A549 treated with Hydrocortisone at 1 μM for 4 hours (cell line): ENCODE measurements at places on chromosomes 2 and 18. TPM values are rescaled to one million over a fixed set of nuclear protein-coding genes. Genes with fewer than 3 reads are reported as not detected.

The FLACC1 gene
- total RNA-seq: 0.16 to 0.46 TPM (median 0.17 TPM) in 5 replicates

The SPATA3 gene
- total RNA-seq: not detected in 5 replicates

The TUBA3E gene
- 3.0 to 4.6 TPM (median 4.2 TPM) in 5 replicates for total RNA-seq

The TNP1 gene
- not detected in 5 replicates for total RNA-seq

The RGPD4 gene
- 0.03 to 0.07 TPM (median 0.05 TPM) in 4 of 5 replicates, not detected in the other for total RNA-seq

The PRKAG3 gene
- not detected in 5 replicates for total RNA-seq

The CCDC150 gene
- total RNA-seq: 3.6 to 6.6 TPM (median 5.3 TPM) in 5 replicates

The E2F6 gene
- total RNA-seq: 23.8 to 29.8 TPM (median 25.1 TPM) in 5 replicates

The OLA1 gene
- total RNA-seq: 109 to 131 TPM (median 122 TPM) in 5 replicates

The COL5A2 gene
- total RNA-seq: 42.0 to 88.9 TPM (median 68.8 TPM) in 5 replicates
